ENCODE measurements at places on chromosomes 1 and 21.

- peak; percentile 74 for DNase-seq
These were observed 2.3 kb upstream of the KCNC4 start for GRCh38 chr1:110207831-110208230.

- DNase-seq = no peak
These were observed 641.0 kb upstream of the CAMK1G start for GRCh38 chr1:208942394-208943130.

GRCh38 chr1:184161071-184161698, 109.7 kb downstream of the TSEN15 start:
- no peak for DNase-seq

- no peak for DNase-seq
These were observed 2.1 kb downstream of the DAB1 start for GRCh38 chr1:57421806-57422205.

- DNase-seq = no peak
These were observed 33.1 kb upstream of the DMBX1 start for GRCh38 chr1:46456411-46456963.
